ENCODE measurements at places on chromosomes 4 and X. TPM values are rescaled to one million over a fixed set of nuclear protein-coding genes. Genes with fewer than 3 reads are reported as not detected.

DNA sequence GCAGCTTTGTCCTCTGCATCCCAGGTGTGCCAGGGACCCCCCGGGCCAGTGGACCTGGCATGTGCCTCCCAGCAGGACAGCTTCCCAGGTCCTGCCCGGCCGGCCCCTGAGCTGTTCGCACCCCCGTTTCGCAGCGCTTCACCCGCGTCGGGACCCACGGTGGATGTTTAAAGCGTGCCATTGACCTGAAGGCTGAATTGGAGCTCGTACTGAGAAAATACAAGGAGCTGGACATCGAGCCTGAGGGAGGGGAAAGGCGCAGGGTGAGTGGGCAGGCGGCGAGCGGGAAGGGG is 7.9 kb downstream of the UVSSA start:
- no peaks in the 10 kb centered on the region for H3K4me1 ChIP-seq
- H3K27me3 ChIP-seq = no peaks in the 10 kb centered on the region
- no peak for DNase-seq
- no peaks in the 10 kb centered on the region for H3K36me3 ChIP-seq

DNA sequence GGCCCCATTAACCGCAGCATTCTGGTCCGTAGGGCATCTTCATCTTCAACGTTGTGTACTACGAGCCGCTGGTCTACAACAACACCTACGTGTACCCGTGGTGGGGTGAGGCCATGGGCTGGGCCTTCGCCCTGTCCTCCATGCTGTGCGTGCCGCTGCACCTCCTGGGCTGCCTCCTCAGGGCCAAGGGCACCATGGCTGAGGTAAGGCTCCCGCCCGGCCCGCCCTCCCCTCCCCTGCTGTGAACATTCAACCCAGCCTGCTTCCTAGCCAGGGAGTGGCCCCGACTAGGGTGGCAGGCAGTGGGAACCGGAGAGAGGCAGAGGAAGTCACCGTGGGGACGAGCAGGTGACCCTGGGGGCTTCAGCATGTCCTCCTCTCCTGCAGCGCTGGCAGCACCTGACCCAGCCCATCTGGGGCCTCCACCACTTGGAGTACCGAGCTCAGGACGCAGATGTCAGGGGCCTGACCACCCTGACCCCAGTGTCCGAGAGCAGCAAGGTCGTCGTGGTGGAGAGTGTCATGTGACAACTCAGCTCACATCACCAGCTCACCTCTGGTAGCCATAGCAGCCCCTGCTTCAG is 7.1 kb downstream of the SLC6A8 start:
- no peak overlapping the region for H3K4me3 ChIP-seq
- no peaks in the 10 kb centered on the region for H3K4me1 ChIP-seq
- no peak for DNase-seq
- no peaks in the 10 kb centered on the region for H3K27me3 ChIP-seq

The FAM3A gene
- 63.1 TPM for total RNA-seq

The ETNPPL gene
- not detected for total RNA-seq

DNA sequence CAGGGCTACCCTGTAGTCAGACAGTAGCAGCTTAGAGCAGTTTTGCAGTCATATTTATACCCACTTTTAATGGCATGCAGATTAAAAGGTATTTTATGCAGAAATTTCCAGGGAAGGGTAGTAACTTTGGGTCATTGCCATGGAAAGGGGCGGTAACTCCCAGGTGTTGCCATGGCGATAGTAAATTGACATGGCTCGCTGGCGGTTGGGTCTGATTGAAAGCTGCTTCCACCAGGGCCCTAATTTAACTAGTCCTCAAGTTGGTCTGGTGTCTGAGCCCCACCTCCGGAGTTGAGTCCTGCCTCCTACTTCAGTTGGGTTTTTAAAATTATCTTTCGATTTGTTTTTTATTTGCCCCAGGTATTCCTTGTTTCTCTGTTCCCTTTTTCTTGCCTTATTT is 70.1 kb downstream of the NAA11 start:
- no peak overlapping the region for H3K4me3 ChIP-seq
- DNase-seq = no peak
- H3K36me3 ChIP-seq = no peaks in the 10 kb centered on the region
- no peak overlapping the region for H3K27ac ChIP-seq

Measured in colonic mucosa (tissue), 4 donors.